ENCODE measurements at places on chromosomes 2 and 18. TPM values are rescaled to one million over a fixed set of nuclear protein-coding genes. Genes with fewer than 3 reads are reported as not detected.
A peak's percentile ranks its signal among the peaks of the same experiment; 100 is the strongest.

The REG3A gene
- total RNA-seq: not detected

The MYO7B gene
- not detected for total RNA-seq

- DNase-seq: no peak
These were observed 15.4 kb upstream of the SLC25A52 start for GRCh38 chr18:31776093-31776492.

The SH2D6 gene
- 1.7 TPM for total RNA-seq

- DNase-seq: no peak
These were observed 242.0 kb downstream of the HAUS1 start for GRCh38 chr18:46346213-46346612.

DNA sequence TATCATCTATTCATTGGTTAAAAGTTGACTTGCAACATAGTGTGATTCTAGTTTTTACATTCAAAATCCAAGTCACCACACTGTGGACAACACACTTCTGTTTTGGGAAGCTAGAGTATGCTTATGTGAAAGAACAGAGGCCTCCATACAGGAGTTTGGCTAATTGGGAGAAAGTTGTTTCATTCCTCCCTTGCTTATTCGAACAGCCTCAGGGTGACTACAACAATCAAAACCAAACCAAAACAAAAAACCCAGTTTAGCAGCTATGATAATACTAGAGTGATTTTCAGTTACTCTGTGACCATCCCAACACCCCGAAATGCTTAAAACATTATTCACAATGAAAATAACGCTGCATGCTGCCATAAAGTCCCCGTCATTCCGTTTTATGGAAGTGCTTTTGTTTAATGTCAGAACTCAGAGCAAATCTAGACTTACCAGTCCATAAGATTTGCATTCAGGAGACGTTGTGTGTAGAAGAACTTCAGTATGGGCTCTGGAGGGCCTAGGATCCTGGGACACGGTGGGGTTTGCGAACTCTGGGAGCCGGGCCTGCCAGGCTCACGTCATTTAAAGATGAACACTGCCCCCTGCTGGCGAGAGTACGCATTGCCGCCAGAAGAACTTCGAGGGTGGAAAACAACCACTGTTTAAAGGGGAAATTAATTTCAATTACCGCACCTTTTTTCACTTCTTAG lies 111.4 kb downstream of the FTCDNL1 start:
- DNase-seq: peak; percentile 86

The GPR39 gene
- 1.3 TPM for total RNA-seq

DNA sequence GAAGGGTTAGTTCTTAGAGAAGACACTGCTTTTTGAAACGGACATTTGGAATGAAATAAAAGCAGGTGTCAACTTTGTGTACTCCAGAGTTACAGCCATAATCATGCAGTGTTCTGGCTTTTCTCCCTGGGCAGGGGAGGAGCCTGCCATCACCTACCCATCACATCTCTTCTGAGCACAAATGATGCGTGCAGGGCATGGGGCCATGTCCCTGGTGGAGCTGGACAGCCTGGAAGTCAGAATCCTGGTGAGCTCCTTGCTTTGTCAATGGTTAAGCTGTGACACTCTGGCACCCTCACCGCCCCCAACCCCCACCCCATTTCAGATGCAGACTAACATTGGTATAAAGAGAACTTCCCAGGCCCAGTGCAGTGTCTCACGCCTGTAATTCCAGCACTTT lies 53.1 kb downstream of the PDCL3 start:
- no peak for DNase-seq

GRCh38 chr2:226115102-226115831 lies 684.4 kb downstream of the IRS1 start:
- no peak for DNase-seq

GRCh38 chr2:174729797-174730697 lies 34.2 kb downstream of the CHRNA1 start:
- DNase-seq: peak; percentile 31

GRCh38 chr2:97714084-97714949 lies 941 bp downstream of the ZAP70 start:
- no peak for DNase-seq
